ENCODE measurements at places on chromosomes 6 and 20.

GRCh38 chr6:62367601-62368000 is 81.6 kb upstream of the KHDRBS2 start:
- DNase-seq = no peak

GRCh38 chr6:145070791-145071190 is 664.5 kb downstream of the EPM2A start:
- no peak for DNase-seq

GRCh38 chr6:88167352-88167937 is 1.3 kb upstream of the CNR1 start:
- no peak for DNase-seq

GRCh38 chr6:118984342-118984741 is 49.4 kb upstream of the MCM9 start:
- DNase-seq = no peak

- DNase-seq = no peak
Observed at GRCh38 chr6:81929828-81930227, 177.3 kb upstream of the TENT5A start.

GRCh38 chr6:26593278-26594130 is 3.2 kb upstream of the ABT1 start:
- DNase-seq = no peak

GRCh38 chr6:67629258-67629657 is 1005.8 kb upstream of the ADGRB3 start:
- DNase-seq = no peak

DNA sequence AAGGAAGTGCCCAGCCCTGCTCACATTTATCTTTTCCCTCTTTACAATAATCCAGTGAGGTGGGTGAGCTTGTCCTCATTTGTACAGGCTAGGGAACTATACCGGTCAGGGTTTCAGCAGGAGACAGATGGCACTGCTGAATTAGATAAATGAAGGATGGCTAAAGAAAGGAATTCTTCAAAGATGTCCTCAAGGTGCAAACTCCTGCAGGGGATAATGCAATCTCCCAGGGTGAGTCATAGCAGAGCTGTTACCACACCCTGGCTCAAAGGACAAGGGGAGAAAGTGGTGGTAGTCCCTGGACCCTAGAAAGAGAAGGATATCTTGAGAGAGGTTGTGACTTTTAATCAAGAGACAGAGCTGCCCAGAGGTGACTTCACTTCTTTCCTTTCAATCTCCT is 66.7 kb downstream of the RFPL4B start:
- DNase-seq = no peak

DNA sequence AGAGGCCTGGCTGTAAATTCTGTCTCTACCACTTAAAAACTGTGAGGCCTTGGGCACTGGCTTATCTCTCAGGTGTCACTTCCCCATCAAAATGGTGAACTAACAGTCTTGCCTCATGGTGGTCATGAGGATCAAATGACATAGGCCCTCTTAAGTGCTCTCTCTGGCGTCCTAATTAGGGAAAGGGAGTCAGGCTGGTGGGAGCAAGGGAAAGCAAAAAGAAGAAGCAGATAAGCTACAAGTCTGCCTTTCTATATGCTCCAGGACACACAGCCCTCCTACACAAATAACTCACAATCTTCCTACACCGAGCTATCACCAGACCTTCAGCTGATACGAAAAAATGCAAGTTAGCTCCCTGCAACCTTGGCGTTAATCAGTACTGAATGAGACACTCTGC is 19.5 kb upstream of the SLC22A16 start:
- DNase-seq = no peak

DNA sequence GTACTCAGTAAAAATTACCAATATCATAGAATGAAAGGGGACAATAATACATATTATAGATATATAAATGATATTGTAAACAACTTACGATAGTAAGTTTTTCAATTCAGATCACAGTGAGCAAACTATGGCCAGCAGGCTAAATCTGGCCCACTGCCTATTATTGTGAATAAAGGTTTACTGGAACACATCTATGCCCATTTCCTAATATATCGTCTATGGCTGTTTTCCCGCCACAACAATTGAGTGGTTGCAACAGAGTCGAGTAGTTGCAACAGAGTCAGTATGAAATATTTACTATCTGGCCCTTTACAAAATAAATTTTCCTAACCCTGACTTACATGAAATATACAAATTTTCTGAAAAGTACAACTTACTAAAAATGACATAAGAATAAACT is 297.3 kb upstream of the KCNQ5 start:
- DNase-seq = no peak

DNA sequence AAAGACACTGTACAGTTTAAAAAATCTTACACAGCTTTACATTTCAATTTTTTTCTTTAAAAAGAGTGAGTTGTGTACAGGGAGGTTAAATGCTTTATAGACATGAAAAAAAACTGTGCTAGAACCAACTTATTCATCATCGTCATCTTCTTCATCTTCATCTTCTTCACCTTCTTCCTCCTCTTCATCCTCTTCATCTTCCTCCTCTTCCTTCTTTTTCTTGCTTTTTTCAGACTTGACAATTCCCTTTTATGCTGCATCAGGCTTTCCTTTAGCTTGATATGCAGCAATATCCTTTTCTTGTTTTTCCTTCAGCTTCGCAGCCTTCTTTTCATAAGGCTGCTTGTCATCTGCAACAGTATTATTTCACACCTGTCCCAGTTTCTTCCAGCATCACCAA is 34.3 kb upstream of the TMEM30A start:
- DNase-seq = no peak

- no peak for DNase-seq
Observed at GRCh38 chr6:165389534-165389933, 80.1 kb upstream of the C6orf118 start.

DNA sequence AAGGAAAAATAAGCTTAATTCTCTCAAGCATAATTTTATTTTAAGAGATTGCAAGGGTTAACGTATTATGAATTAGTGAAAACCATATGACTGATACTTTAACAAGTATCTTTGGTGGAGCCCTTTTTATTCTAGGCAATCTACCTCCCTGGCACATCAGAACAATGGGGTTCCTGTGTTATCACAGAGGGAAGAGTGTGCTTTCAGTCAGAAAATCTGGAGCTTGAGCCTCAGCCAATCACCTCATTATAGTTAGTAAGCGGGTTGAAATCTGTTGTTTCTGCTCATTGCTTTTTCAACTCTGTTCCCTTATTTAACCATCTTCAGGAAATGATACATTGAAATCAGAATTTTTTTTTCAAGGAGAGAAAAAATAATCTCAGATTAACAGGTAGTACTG is 391 bp downstream of the ADGRF1 start:
- no peak for DNase-seq

- no peak for DNase-seq
Observed at GRCh38 chr6:151310852-151311767, 71.3 kb downstream of the AKAP12 start.

DNA sequence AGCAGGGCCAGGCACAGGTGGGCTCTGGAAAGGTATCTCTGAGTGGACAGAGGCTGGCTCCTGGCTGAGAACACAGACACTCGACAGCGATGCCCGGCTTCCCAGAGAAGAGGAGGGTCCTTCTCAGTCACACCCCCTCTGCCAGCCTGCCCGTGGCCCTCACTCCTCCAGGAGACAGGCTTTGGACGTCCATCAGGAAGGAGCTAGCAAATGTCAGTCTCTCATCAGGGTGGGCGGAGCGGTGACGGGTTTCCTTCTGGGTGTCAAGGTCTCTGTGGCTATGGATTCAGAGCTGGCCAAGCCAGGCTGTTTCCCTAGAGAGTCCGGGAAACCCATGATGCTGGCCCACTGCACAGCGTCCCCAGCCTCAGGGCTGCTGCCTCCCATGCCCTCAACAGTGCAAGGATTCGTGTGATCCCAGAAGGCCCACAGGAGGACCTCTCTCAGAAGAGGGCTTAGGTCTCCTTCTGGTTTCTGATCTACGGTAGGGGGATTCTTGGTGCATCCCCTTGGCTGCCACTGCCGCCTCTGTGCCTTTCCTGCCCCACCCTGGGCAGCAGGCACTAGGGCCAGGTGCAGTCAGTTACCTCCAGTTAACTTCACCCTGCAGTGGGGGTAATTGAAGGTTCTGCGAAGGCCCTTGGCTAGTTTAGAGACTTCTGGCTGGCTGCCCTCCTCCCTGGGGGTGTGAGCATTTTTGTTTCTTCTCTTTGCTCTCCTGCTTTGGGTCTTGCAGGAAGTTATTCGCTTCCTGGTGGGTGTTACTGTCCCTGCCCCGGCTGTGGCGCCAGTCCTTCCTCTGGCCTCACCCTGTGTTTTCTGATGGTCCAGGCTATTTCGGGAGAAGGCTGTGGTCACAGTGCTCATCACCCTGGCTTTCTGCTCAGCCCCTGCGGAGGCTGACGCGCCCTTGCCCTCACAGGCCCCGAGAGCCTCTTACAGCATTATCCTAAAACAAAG is 80.2 kb downstream of the CDH4 start:
- no peak for DNase-seq

- DNase-seq = no peak
Observed at GRCh38 chr20:13915284-13915683, 75.1 kb downstream of the SEL1L2 start.

DNA sequence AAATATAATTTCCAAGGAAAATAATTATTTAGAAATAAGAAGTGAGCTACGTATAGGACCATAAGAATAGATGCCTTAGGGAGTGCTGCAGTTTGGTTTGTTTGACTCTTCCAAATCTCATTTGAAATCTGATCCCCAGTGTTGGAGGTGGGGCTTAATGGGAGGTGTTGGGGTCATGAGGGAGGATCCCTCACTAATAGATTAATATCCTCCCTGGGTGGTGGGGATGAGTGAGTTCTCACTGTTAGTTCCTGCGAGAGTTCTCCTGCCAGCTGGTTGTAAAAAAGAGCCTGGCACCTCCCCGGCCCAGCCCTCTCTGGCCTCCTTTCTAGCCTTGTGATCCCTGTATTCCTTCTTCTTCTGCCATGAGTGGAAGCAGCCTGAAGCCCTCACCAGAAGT is 69.3 kb downstream of the RCAN2 start:
- DNase-seq = no peak

DNA sequence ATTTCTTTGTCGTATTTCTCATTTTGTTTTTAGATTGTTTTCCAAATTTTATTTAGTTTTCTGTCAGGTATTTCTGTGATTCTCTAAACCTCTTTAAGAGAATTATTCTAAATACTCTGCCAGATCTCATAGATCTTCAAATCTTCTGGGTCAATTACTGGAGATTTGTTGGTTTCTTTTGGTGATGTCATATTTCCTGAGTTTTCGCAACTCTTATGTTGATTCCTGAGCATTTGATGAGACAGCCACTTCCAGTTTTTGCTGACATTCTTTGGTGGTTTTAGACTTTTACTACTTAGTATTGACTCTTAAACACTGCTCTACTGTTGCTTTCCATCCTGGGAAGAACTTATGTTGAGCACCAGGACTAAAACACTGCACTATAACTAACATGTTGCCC is 21.9 kb downstream of the ADGB start:
- DNase-seq = no peak

GRCh38 chr6:167827583-167828324 is 1.0 kb downstream of the AFDN start:
- no peak for DNase-seq

DNA sequence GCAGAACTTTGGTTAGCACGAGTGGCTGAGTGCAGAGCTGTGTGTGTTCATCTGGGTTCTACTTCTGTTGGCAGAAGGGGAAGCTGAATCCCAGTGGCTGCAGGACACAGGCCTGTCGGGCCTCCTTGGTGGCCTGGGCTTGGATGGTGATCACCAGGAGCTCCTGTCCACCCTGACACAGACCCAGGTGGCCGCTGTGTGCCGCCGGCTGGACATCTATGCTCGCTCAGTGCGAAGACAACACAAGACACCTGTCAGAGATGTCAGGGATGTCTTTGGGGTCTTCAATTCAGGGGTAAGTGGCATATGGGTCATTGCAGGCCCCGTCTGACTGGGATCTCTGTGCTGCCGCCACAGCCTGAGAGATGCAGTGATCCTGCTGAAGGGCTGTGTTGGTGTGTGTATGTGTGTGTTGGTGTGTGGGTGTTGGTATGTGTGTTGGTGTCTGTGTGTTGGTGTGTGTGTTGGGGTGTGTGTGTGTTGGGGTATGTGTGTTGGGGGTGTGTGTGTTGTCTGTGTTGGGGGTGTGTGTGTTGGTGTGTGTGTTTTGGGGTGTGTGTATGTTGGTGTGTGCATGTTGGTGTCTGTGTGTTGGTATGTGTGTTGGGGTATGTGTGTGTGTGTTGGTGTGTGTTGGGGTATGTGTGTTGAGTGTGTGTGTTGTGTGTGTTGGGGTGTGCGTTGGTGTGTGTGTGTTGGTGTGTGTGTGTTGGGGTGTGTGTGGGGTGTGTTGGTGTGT is 25.5 kb downstream of the ARHGAP40 start:
- DNase-seq = no peak

GRCh38 chr6:169962604-169963469 is 211.4 kb downstream of the ERMARD start:
- DNase-seq = no peak

- DNase-seq = peak; percentile 38
Observed at GRCh38 chr6:53651764-53652401, 13.7 kb downstream of the KLHL31 start.

DNA sequence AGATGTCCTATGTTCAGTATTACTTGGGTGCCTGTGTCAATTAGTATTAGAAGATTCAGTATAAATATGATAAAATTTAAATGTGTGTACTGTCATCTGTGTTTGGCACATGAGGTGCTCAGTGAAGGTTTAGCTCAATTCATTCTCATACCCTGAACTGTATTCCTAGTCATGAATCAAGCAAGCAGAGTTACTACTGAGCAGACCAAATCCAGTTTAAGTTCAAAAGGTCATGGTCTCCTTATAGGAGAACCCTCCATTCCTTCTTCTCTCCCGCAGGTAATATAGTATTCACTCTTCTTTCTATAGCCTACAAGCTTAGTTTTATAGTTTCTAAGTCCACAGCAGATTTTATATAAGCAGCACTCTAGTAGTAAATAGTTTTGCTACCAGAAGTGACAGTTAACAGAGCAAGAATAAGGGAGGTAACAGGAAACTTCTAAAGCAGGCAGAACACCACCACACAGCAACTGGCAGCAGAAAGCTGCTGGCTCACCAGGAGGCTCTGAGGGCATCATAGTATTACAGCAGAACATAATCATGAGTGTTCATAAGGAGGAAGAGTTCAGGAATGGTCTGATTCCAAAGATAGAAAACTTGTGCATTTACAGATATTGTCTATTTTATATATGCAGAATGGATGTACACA is 133.2 kb downstream of the SLC16A10 start:
- no peak for DNase-seq

- DNase-seq = no peak
Observed at GRCh38 chr6:157240059-157240959, 83.0 kb downstream of the TMEM242 start.

GRCh38 chr20:10788877-10789276 is 115.1 kb upstream of the JAG1 start:
- no peak for DNase-seq

Measured in NT2/D1 (cell line).